Activated naive CD8-positive, alpha-beta T cell treated with anti-CD3 and anti-CD28 coated beads, Interleukin-2, amount 10 ng/mL, durations not matched to agents 7 days and 5 days (primary cell): ENCODE measurements at places on chromosomes 13 and 19. TPM values are rescaled to one million over a fixed set of nuclear protein-coding genes. Genes with fewer than 3 reads are reported as not detected.

The TEX29 gene
- 0.80 TPM for total RNA-seq

The TNFRSF19 gene
- total RNA-seq = not detected

The CD22 gene
- 1.7 TPM for total RNA-seq

The C19orf67 gene
- total RNA-seq = not detected

The CLEC17A gene
- 0.17 TPM for total RNA-seq

The LIN7B gene
- 8.9 TPM for total RNA-seq

The PSG6 gene
- total RNA-seq = not detected

The KCNJ14 gene
- 1.4 TPM for total RNA-seq

The ZNF628 gene
- 11.5 TPM for total RNA-seq

DNA sequence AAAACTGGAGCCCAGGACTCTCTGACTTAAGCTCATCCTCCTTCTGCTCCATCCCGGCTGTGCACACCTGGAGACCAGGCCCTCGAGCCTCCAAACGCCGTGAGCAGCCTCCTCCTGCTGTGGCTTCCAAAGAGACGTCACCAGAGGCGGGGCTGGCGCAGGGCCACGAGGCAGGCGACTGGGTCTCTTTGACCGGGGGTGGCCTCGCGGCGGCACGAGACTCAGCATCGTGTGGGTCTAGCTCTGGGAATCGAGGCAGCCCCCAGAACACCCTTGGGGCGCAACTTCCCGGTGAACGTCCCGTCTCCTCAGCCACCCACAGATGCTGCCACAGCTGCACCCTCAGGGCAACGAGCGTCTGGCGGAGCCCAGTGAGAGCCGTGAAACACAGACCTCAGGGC is 22.8 kb downstream of the RASA3 start:
- DNase-seq = peak; percentile 53
- peak overlapping the region; percentile 97 for H3K27ac ChIP-seq

DNA sequence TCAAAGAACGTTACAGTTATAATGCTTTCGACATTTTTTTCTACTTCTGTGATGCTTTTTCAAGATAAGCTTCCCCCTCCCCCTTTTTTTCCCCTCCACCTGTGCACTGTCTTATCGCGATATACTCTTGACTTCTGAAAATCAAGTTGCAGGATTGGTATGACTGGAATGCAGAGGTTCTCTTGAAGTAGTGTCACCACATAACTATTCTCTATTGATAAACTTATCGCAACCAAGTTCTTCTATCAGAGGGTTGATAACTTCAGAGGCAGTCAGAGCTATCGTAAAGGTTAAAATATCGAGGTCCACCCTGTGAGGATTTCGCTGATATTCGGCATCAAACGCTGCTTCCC is 820 bp downstream of the EID2 start:
- peaks cover 45% of the 10 kb centered on the region for H3K4me1 ChIP-seq
- peaks cover 10% of the 10 kb centered on the region for H3K36me3 ChIP-seq

- no peaks in the 10 kb centered on the region for H3K36me3 ChIP-seq
- no peaks in the 10 kb centered on the region for H3K27me3 ChIP-seq
These were observed 2097.0 kb downstream of the PCDH9 start for GRCh38 chr13:65133094-65133493.

- H3K27me3 ChIP-seq = no peaks in the 10 kb centered on the region
- H3K4me1 ChIP-seq = peaks cover 45% of the 10 kb centered on the region
- H3K4me3 ChIP-seq = no peak overlapping the region
- H3K36me3 ChIP-seq = peaks cover 23% of the 10 kb centered on the region
- H3K27ac ChIP-seq = peak overlapping the region; percentile 63
These were observed 80.0 kb upstream of the GPR183 start for GRCh38 chr13:99386911-99387788.

- no peaks in the 10 kb centered on the region for H3K27me3 ChIP-seq
- no peaks in the 10 kb centered on the region for H3K4me1 ChIP-seq
- no peaks in the 10 kb centered on the region for H3K36me3 ChIP-seq
- no peak for DNase-seq
- H3K4me3 ChIP-seq = no peak overlapping the region
- H3K27ac ChIP-seq = no peak overlapping the region
These were observed 160.1 kb upstream of the SOX1 start for GRCh38 chr13:111906816-111907215.

DNA sequence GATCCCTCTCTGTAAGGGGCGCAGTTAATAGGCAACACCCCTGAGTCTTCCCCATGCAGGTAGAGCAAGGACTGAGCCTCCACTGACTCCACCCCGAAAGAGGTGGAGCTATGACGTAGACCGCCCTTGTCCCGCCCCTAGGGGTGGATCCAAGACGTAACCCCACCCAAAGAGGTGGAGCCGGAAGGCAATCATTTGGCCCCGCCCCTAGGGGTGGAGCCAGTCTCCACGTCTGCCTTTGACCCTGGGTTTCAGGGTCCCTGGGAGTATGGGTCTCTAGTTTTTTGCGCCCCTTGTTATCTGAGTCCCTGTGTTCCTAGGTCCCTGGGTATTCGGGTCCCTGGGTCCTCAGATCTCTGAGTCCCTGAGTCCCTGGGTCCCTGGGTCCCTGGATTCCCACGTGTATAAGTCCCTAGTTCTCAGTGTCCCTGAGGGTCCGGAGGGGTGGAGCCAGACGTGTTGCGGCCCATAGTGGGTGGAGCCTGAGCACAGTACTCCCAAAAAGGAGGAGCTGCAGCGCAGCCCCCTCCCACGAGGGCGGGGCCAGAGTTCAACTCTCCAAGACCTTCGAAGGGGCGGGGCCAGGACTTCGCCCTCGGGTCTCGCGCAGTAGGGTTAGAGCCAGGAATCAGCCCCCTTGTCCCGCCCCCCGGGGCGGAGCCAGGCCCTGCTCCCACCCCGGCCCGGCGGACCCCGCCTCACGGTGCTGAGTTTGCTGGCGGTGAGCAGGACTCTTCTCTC is 5.3 kb downstream of the DENND1C start:
- peak; percentile 80 for DNase-seq
- no peaks in the 10 kb centered on the region for H3K27me3 ChIP-seq
- H3K27ac ChIP-seq = no peak overlapping the region
- H3K36me3 ChIP-seq = peaks cover 22% of the 10 kb centered on the region

DNA sequence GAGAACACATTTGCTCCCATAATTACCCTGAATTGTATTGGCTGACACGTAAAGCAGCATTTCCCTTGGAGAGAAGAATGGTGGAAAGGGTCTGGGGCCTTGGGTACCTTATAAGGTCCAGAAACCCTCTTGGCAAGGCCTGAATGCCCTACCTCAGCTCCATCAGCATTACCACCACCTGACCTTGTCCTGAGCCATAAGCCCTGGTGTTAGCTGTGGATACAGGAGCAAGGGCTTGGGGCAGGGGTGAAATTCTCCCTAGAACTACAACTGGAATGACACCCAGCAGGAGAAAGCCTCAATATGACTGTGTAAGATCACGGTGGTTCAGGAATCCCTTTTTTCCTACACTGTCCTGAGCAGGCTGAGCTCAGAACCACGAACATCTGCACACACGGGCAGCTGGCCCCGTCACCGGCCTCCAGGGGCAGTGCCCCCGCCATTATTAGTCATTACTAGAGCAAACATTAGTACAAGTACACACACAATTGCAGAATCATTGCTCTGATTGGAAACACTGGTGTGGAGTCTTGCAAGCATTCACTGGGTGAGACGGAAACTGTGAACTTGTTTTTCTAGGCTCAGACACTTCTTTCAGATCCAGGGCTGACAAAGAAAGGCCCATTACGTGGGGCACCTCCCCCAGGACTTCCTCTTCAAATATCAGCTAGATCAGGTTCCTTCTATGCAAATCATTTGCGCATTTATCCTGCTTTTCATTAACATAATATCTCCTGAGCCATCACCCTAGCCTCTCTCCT is 26.8 kb upstream of the MTIF3 start:
- no peak for DNase-seq
- H3K27me3 ChIP-seq = no peaks in the 10 kb centered on the region
- no peaks in the 10 kb centered on the region for H3K36me3 ChIP-seq
- no peak overlapping the region for H3K27ac ChIP-seq

- no peaks in the 10 kb centered on the region for H3K27me3 ChIP-seq
- no peak overlapping the region for H3K4me3 ChIP-seq
- no peaks in the 10 kb centered on the region for H3K36me3 ChIP-seq
- peaks cover 2% of the 10 kb centered on the region for H3K4me1 ChIP-seq
- DNase-seq = no peak
These were observed 33.7 kb upstream of the OLFM4 start for GRCh38 chr13:52994865-52995264.

DNA sequence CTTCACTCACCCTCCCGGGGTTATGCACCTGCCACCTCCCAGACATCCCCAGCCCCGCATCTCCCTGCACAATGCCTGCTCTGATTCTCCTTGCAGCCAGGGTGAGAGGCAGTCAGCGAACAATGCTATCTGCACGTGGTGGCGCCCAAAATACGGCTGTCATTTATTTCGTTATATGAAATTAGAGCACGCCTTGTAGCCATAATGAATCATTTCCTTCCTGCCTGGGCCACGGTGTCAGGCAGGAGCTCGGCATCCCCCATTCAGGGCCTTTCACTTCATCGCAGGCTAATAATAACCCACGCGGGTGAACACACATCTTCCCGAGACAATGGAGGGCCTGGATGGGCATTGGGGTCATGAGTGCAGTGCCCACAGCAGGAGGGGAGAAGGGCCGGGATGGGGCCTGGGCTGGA is 143.8 kb upstream of the ZNF507 start:
- peaks cover 8% of the 10 kb centered on the region for H3K4me1 ChIP-seq
- H3K4me3 ChIP-seq = no peak overlapping the region
- peak overlapping the region; percentile 61 for H3K27ac ChIP-seq
- peaks cover 5% of the 10 kb centered on the region for H3K27me3 ChIP-seq
- peak; percentile 31 for DNase-seq

- H3K27ac ChIP-seq = no peak overlapping the region
- H3K4me1 ChIP-seq = no peaks in the 10 kb centered on the region
- H3K27me3 ChIP-seq = no peaks in the 10 kb centered on the region
- H3K36me3 ChIP-seq = peaks cover 3% of the 10 kb centered on the region
- no peak for DNase-seq
- no peak overlapping the region for H3K4me3 ChIP-seq
These were observed 130.2 kb upstream of the MCF2L start for GRCh38 chr13:112838842-112839117.

- H3K36me3 ChIP-seq = no peaks in the 10 kb centered on the region
- DNase-seq = no peak
- no peak overlapping the region for H3K27ac ChIP-seq
These were observed 7.7 kb downstream of the UBE2L5 start for GRCh38 chr13:30429721-30430694.

- H3K4me3 ChIP-seq = peak overlapping the region; percentile 86
- H3K27ac ChIP-seq = peak overlapping the region; percentile 79
These were observed 588 bp upstream of the DPY19L3 start for GRCh38 chr19:32404933-32405430.

DNA sequence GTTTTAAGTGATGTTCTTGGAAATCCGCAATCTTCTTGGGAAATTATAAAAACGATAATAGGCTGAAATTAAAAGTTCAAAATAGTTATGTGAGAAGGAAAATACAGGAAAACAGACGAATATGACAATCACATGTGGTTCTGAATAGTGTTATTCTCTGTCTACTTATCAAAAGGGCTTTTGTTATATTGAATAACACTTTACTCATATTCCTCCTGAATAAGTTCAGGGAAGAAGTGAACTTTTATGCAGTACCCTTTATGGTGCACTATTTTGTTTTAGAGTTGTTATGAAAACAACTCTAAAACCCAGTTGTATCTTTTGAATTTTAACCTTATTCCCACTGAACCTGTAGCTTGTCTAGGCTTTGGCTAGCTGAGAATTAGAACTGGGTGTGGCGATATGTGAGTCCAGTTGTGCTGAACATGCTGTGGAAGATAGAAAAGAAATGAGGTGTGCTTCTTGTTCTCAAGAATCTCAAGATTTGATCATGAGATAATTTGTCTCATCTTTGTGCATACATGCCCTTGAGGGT is 384.4 kb downstream of the LMO7 start:
- no peak overlapping the region for H3K27ac ChIP-seq
- H3K27me3 ChIP-seq = no peaks in the 10 kb centered on the region
- no peaks in the 10 kb centered on the region for H3K4me1 ChIP-seq
- no peak overlapping the region for H3K4me3 ChIP-seq
- no peak for DNase-seq

- no peaks in the 10 kb centered on the region for H3K36me3 ChIP-seq
- no peaks in the 10 kb centered on the region for H3K4me1 ChIP-seq
- H3K4me3 ChIP-seq = no peak overlapping the region
- no peak overlapping the region for H3K27ac ChIP-seq
- DNase-seq = no peak
These were observed 141.7 kb downstream of the EFNB2 start for GRCh38 chr13:106393776-106394175.

DNA sequence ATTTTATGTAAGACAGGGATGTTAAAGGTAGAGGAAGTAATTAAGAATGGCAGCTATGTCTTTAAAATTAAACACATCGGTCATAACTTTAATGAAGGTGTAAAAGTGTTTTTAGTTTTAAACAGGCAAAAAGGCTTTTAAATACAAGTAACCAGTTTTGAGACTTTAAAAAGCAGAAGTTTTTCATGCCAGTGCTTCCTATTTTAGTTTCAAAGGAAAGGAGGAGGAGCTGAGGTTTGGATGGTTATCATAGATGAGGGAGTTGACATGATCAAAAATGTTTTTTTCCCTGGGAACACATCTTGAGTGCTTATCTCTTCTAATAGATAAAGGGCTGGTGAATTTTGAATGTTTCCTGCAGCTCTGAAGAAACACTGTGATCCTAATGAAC is 42.9 kb downstream of the LRCH1 start:
- H3K27me3 ChIP-seq = no peaks in the 10 kb centered on the region
- H3K4me1 ChIP-seq = peaks cover 66% of the 10 kb centered on the region
- DNase-seq = no peak

DNA sequence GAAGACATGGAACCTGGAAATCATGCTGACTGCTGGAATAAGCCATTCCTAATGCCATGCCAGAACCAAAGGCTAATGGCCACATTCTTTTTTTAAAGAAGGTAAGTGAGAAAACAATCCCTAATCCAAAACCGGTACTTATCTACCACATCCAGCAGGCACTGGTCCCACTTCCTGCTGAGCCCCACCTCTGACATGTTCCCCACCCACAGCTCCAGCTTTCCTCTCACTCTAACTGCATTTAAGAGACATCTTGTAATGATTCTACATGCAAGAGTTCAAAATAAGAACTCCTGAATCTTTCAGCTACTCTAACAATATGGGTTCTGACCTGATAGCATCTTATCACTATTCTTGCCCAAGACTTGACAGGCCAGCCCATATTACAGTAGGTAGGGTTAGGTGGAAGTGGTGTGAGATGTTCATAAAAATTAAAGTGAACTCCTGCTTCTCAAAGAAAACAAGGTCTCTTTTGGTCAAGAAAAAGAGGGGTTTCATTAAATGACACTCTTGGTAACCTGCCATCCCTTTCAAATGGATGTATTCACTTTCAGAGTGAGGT is 41.9 kb downstream of the N4BP2L2 start:
- H3K27ac ChIP-seq = no peak overlapping the region
- H3K27me3 ChIP-seq = no peaks in the 10 kb centered on the region
- H3K36me3 ChIP-seq = peaks cover 8% of the 10 kb centered on the region
- no peak overlapping the region for H3K4me3 ChIP-seq
- peaks cover 11% of the 10 kb centered on the region for H3K4me1 ChIP-seq

- H3K36me3 ChIP-seq = no peaks in the 10 kb centered on the region
- no peaks in the 10 kb centered on the region for H3K4me1 ChIP-seq
- DNase-seq = no peak
- no peaks in the 10 kb centered on the region for H3K27me3 ChIP-seq
These were observed 9.6 kb upstream of the TIMM44 start for GRCh38 chr19:7953060-7953459.
